ENCODE measurements at places on chromosomes 12 and 14.

- DNase-seq, result no peak
Measured at GRCh38 chr12:124774054-124774461, 89.6 kb downstream of the SCARB1 start.

- no peak for DNase-seq
Measured at GRCh38 chr12:48651681-48652080, 30.4 kb downstream of the KANSL2 start.

DNA sequence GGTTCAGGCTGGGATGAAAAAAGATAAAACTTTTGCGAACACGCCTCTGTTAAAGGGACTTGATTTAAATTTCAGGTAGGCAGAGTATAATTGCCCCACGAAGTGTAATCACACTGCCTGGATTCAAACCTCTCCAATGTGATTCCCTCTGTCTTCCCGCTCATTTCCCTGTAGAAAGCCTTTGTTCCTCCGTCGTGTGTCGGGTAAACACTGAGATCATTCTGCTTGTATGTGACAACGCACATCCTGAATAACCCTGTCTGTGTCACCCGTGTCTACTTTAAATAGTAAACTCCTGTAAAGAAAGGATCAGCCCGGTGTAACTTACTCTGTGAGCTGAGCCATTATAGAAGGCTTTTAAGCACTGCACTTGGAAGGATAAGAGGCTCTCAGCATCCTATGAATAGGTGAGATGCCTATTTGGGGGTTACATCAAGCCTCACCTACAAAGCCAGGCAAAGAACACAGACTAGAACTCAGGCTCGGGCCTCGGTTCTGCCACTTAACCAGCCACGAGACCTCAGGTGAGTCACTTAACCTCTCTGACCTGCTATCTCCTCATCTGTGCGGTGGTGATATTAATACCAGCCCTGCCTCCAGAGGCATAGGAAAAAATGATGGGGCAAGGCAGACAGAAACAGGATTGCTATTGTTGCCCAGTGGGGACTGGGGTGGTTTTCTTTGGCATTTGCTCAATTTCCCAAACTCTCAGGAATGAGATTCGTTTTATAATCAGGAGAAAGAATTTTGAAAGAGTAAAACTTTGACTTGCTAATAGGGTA lies 74.2 kb downstream of the RBM19 start:
- DNase-seq, result no peak

DNA sequence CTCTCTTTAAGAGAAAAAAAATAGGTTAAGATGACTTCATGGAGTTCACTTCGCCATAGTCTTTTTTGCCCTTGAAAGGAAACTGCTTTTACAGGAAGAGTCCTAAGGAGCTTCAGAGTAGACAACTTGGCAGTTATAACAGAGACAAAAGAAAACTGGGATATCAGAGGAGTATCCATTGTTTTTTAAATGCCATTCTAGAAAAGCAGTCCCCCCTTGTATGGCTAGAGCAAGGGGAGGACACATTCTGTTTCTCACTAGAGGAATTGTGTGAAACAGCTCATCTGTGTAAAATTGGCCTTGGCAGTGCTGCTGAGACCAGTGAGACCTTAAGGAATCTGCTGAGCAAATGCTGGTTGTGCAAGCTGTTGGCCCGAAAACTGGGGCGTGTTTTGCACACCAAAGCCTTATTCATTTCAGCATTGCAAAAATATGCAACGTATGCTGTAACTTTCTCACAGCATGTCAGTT lies 128.0 kb downstream of the GPR135 start:
- DNase-seq, result no peak

DNA sequence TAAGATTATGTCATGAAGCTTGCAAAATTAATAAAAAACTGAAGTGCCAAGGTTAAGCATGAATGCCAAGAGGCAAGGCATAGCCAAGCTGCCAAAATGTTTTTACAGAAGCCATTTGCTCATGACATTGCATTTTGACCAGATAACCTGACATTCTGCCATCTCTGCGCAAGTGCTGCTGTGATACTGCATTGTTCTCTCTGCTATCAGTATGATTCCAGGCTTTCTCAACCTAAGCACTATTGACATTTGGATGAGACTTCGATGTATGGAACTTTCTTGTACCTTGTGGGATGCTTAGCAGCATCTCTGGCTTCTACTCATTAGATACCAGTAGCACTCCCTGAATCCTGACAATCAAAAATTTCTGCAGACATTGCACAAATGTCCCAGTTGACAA lies 139.2 kb downstream of the RASSF9 start:
- no peak for DNase-seq

All from stimulated activated CD8-positive, alpha-beta memory T cell treated with anti-CD3 and anti-CD28 coated beads, Interleukin-12 subunit alpha, Interleukin-12 subunit beta, amount 100 ng/mL, for 4 hours (primary cell).